ENCODE measurements at places on chromosomes 12 and 14. TPM values are rescaled to one million over a fixed set of nuclear protein-coding genes. Genes with fewer than 3 reads are reported as not detected.

KRT72 gene
- total RNA-seq = not detected

CFAP251 gene
- total RNA-seq = 12.4 TPM

DCN gene
- 120 TPM for total RNA-seq

CMA1 gene
- not detected for total RNA-seq

TSHR gene
- 1.5 TPM for total RNA-seq

C12orf75 gene
- 33.7 TPM for total RNA-seq

AP5M1 gene
- 37.2 TPM for total RNA-seq

ADAM21 gene
- total RNA-seq = 0.18 TPM
